ENCODE measurements at places on chromosomes 5 and 9.

DNA sequence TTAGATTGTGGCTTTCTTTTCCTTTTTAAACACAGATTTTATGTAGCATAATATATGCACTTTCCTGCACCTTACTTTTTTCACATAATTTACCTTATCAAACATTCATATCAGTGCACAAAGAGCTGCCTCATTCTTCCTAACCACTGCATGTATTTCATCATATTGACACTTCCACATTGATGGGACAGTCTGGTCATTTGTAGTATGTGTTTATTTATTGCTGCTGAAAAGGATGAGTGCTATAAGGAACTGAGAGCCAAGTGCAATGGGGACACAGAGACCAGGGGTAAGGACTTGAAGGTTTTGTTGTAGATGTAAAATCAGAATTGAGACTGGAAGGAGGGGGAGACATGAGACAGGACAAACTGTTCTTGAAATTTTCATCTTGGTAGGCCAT, 193.8 kb downstream of the SMARCA2 start:
- no peak for DNase-seq

GRCh38 chr5:97888439-97888838, 705.4 kb upstream of the RIOK2 start:
- DNase-seq = peak; percentile 6

DNA sequence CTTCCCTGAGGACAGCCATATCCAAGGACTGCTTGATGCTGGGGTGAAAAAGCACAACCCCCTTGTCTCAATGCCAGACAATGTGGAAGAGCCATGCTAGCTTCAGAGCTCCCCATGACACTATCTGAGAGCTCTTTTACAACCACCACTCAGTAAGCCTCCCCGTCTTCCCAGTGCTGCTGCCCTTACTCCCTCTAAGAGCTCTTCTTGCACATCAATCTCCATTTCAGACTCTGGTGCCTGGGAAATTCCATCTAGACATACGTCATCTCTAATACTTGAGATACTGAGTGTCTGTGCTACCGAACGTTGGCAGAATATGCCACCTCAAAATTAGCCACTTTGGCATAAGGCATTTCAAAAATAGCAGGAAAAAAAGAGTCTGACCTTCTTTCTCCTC, 94.5 kb downstream of the EDIL3 start:
- no peak for DNase-seq

- DNase-seq = peak; percentile 38
Observed at GRCh38 chr9:129081388-129081904, 535 bp downstream of the DOLPP1 start.

- no peak for DNase-seq
Observed at GRCh38 chr9:87642330-87643106, 83.4 kb upstream of the CTSL start.

- no peak for DNase-seq
Observed at GRCh38 chr5:5085381-5085780, 54.7 kb upstream of the ADAMTS16 start.

- DNase-seq = no peak
Observed at GRCh38 chr5:67206929-67207328, 10.3 kb upstream of the CD180 start.

DNA sequence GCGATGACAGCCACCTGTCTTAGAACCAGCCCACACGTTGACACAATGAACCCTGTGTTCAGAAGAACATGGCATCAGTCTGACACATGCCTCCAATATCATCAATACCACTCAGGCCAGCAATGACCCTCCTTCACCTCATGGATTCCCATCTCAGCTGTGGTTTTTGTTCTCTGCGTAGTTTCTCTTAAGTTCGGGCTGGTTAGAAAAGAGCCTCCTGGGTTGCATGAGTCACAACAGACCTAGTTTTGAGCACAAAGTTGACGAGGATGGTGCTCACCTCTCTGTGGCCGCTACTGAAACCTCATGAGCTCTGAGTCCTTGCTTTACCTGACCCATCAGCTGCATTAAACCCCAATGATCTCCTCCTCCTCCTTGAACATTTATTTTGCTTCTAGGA, 299.9 kb downstream of the SPOCK1 start:
- no peak for DNase-seq

DNA sequence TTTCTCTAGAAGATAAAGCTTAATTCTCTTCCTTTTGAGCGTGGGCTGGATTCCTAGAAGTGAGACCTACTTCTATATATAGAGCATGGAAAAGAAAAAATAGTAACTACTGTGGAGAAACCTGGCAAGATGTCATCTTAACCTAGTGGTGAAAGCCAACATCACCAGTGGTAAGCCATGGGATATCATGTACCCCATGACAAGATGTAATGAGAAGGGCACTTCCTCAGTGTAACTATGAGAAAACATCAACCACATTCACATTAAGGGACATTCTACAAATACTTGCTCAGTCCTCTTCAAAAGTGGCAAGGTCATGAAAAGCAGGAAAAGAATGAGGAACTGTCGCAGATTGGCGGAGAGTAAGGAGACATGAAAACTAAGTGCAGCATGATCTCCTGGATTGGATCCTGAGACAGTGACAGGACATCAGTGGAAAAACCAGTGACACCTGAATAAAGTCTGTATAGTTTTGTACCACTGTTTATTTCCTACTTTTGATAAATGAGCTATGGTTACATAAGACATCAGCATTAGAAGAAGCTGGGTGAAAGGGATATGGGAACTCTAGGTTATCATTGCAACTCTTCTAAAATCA, 65.4 kb downstream of the PRRC1 start:
- DNase-seq = no peak

- DNase-seq = no peak
Observed at GRCh38 chr9:92534204-92534603, 1.6 kb downstream of the ECM2 start.

DNA sequence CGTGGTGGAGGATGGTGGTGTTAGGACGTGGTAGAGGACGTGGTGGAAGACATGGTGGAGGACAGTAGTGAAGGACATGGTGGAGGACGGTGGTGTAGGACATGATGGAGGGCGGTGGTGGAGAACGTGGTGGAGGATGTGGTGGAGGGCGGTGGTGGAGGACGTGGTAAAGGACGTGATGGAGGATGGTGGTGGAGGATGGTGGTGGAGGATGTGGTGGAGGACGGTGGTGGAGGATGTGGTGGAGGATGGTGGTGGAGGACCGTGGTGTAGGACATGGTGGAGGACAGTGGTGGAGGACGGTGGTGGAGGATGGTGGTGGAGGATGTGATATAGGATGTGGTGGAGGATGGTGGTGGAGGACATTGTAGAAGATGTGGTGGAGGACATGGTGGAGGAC, 67.6 kb downstream of the S1PR3 start:
- DNase-seq = no peak
